Activated T-helper 9 cell treated with anti-CD3 and anti-CD28 coated beads, Interleukin-2, amount 50 U/mL, for 16 hours (primary cell): ENCODE measurements at places on chromosomes 6 and 20.

DNA sequence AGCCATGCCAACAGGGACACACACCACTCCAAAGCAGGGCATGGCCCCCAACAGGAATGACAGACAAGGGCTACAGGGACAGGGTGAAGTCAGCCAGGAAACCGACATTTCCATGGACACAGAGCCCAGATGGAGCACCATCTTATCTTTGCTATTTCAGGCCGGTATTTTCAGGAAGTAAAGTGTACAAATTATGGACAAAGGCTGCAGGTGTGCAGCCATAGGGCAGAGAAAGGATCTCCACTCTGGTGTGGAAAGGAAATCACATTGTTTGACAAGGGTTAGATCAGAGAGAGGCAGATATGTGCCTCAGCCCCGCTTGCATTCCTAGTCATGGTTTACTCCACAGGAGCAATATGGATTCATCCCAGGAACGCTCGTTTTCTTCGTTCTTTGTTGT lies 81.7 kb upstream of the SLC22A23 start:
- no peak for DNase-seq

DNA sequence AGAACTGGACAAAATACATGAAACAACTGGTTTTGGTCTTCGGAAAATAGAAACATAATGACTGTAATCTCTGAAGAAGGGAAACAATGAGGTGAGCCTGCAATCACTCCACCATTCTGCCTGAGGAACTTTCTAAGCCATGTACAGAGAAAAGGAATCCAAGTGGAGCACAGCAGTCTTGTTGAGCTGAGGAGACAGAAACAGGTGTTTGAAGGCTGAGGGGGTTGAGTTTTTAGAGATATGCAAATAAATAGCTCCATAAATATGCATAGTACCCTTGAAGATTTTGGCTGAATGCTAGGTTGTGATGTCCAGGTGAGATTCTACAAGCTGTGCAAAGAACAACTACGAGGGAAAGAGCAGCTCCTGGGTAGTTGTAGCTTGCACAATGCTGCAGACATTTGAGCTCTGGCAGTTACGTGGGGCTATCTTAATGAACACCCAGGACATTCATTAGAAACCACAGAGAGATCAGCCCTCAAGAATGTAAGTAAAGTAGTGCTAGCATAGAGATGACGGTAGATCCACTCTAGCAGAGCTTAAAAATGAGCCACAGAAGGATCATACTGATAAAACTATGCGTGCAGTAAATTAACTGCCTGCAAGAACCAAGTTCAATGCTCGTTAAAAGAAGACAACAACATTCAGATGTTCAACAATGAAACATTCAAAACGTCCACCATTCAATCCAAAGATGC lies 24.3 kb downstream of the TUBB2B start:
- no peak for DNase-seq

DNA sequence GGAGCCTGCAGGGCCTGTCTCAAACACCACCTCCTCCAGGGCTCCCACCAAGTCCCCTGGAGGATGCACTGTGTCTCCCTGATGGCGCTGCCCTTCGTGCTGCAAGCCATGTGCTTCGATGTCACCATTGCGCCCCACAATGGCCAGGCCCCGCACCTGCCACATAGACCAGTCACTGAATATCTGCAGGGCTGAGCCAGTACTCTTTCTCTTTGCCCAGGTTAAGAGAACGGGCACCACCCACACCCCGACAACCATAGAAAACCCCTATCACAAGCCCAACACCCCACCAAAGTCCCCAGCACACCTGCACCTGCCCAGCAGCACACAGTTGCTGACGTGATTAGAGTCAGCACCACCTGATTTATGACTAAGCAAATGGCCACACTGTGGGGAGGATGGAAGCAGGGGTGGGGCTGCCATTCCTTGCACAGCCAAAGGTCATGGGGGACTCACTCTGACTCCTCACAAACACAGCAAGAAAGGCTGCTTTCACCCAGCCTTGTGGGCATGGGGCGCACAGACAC lies 104.3 kb downstream of the SLC23A2 start:
- DNase-seq, result no peak

GRCh38 chr20:6231556-6231955 lies 108.7 kb upstream of the FERMT1 start:
- no peak for DNase-seq

GRCh38 chr20:58237318-58238132 lies 9.1 kb upstream of the ANKRD60 start:
- DNase-seq, result no peak
